ENCODE measurements at places on chromosomes 7 and 10. TPM values are rescaled to one million over a fixed set of nuclear protein-coding genes. Genes with fewer than 3 reads are reported as not detected.

DNA sequence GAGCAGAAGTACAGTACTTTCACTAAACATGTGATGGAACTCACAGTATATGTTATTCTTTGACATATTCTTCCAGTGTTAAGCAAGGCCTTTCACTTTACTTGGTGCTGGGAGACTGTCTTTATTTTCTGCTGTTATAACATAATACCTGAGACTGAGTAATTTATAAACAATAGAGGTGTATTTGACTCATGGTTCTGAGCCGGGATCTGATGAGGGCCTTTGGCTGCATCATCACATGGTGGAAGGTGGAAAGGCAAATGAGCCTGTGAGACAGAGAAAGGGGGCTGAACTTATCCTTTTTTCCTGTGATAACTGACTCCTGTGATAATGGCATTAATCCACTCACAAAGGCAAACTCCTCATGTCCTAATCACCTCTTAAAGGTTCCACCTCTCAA is 1.4 kb downstream of the SUPV3L1 start:
- DNase-seq: no peak

DNA sequence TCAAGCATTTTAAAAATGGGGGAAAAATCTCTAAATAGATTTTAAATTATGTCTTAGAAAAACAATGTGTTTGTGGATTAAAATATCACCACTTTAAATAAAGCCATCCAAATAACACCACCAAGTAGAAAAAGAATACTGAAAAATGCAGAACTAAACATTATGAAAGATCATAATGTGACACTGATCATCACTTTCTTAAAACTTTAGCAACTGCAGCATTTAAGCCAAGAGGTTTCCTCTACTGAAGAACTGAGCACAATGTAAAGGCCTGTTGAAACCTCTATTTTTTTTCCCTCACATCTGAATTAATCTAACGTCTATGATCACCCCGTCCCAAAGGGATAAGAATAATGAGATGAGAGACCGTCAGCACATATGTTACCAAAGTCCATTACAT is 18.6 kb downstream of the MINDY3 start:
- DNase-seq: no peak

DNA sequence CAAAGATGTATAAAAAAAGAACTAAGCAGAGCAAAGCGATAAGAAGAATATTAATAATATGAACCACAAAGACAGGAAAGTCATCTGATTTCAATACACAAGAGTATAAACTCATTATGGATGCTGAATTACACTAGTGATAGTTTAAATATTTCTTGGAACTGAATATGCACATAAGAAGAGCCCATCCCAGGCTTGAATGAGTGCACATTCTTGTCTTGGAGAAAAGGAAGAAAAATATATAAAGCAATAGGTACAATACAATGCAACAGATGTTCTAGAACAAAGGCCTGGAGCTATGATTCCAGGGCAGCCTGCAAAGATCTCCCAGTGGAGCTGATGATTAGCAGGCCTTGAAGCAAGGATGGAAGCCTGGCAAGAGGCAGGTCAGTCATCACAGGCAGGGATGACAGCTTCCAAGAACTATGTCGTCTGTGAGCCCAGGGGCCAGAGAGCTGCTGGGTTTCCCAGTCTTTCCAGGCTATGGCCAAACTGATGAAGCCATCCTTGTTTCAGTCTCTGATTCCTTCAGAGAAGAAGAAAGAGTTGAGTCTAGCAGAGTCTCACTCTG is 277.6 kb downstream of the KCNMA1 start:
- no peak for DNase-seq

KCNH2 gene
- total RNA-seq: 6.2 TPM

CRYGN gene
- total RNA-seq: 0.50 TPM

WIPF3 gene
- 0.33 TPM for total RNA-seq

AFAP1L2 gene
- 0.77 TPM for total RNA-seq

NDUFB8 gene
- total RNA-seq: 167 TPM

DNA sequence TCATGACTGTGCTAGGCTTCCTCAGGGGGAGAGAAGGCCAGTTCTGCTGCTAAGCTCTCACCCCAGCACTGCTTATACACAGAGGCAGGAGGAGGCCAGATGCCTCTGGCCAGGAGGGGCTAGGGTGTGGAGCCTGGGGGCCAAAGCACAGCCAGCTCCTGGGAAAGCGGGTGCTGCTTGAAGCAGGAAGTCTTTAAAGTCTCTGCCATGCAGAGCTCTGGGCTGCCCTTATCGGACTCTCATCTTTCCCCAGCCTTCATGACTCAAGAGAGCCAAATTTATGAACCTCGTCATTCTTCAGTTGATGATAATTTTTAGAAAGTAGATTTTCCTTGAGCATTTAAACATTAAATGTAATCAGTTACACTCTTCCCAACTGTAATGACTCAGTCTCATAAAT is 11.2 kb upstream of the TSPAN14 start:
- DNase-seq: no peak

- DNase-seq: no peak
Observed at GRCh38 chr10:108598320-108598695, 1325.0 kb downstream of the XPNPEP1 start.

- no peak for DNase-seq
Observed at GRCh38 chr7:103058122-103058521, 16.5 kb downstream of the FBXL13 start.

GRCh38 chr10:115706488-115707076 is 566.4 kb downstream of the GFRA1 start:
- DNase-seq: peak; percentile 20

GRCh38 chr7:77753173-77753572 is 45.1 kb downstream of the TMEM60 start:
- no peak for DNase-seq

MACC1 gene
- total RNA-seq: 0.26 TPM

DNA sequence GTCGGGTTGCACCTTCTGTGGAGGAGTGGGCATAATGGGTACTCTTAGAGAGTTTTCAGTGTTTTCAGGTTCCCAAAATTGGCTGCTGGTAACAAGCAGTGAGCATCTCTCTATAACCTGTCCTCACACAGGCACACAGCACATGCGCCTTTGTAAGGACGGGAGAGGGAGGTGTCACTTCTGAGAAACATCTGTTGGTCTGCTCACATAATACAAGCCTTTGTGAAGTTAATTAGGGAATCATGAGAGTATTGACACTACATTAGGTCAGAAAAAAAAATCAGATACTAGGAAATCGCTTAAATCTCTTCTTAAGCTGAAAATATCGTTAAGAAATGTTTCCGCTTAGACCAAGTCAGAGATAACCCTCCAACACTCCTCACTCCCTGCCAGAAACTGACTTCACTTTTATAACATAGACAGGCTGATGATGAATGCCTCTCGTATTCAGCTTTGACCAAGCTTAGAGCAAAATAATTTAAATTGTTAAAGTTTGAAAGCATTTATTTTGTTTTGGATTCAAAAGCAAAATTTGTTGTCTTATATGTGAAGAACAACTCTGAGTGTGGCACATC is 769.7 kb downstream of the TNS3 start:
- DNase-seq: peak; percentile 32

- no peak for DNase-seq
Observed at GRCh38 chr10:132646443-132647097, 109.0 kb downstream of the INPP5A start.

DNA sequence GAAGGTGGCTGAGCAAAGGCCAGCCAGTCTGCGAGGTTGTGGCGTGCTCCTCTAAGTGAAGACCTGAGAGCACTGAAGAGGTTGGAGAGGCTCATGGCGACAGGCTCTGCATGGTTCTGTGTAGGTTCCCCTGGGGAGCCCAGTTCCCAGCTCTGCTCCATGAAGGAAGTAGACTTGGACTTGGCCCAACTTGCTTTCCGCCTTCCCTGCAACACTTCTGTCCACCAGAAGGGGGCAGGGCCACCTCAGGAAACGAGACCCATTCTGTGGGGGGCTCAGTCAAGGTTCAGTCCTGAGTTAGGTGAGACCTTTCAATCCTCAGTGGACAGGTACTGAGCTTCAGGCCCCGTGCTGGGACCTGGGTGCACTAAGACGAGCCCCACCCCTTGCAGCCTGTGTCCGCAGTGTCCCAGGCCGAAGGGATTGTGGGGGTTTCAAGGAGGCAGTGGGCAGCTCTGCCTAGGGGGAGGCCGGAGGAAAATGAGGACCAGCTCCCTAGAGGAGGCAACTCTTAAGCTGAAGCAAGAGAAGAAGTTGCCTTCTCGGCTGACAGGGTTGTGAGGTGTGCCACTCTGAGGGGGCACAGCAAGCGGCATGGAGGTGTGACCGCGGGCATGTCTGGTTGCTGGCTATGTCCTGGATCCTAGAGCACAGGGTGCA is 15.0 kb upstream of the PCBD1 start:
- DNase-seq: peak; percentile 50

- DNase-seq: no peak
Observed at GRCh38 chr7:157126921-157127320, 11.8 kb upstream of the UBE3C start.

MLXIPL gene
- total RNA-seq: 0.51 TPM

DNA sequence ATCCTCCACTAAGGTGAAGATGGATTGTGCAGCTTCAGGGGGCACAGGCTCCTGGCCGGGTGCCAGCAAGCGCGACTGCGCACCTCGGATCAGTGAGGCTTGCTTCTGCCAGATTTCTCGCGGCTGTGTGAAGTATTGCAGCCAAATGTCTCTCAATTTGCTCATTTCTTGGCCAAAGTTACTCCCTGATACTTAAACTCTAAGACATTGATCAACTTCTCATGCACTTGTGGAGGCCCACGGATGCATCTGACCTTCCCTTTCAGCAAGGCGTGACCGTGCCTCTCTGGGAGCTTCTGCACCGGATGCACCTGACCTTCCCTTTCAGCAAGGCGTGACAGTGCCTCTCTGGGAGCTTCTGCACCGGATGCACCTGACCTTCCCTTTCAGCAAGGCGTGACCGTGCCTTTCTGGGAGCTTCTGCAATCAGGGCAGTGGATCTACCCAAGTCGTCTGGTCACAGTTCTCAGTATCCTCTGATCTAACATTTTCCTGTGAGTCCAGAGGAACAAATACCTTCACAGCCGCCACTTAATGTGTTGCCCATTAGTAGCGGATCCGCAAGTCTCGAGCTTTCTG is 248.3 kb downstream of the ADARB2 start:
- no peak for DNase-seq

PDE6C gene
- not detected for total RNA-seq

CDK14 gene
- total RNA-seq: 41.1 TPM

DNA sequence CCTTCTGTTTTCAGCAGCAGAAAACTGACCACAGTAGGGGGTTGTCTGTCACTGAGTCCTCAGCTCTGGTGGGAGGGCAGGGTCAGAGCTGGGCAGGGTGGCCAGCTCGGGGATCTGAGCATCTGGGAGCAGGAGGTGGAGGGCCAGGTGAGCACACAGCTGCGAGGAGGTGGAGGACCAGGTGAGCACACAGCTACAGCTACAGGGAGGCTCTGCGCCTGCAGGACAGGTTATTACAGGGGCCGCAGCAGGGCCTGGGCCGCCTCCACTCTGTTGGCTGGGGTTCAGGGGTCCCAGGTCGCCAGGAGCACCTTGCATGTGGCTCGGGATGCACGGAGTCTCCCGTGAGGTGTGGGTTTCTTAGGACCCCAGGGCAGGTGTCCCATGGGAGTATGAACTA is 52.4 kb upstream of the PRKAR1B start:
- no peak for DNase-seq

OR13A1 gene
- not detected for total RNA-seq

DNA sequence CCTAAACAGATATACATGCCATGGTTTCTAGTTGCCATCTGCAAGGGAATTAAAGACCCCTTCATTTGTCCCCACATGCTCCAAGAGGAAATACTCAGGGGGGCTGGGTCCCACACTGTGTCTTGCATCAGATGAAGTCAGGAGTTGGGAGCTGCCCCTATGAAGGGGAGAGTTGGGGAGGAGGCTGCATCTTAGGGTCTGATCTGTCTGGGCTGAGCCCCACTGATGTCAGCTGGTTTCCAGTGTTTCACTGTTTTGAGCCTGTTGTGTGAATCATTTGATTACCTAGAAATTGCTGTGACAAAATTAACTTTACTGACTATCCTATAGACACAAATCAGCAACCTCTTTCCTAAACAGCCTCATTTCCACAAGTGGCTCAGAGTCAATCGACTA is 4.9 kb upstream of the ADCY1 start:
- no peak for DNase-seq

GRCh38 chr7:74173074-74173473 is 1.1 kb upstream of the EIF4H start:
- DNase-seq: no peak

DNA sequence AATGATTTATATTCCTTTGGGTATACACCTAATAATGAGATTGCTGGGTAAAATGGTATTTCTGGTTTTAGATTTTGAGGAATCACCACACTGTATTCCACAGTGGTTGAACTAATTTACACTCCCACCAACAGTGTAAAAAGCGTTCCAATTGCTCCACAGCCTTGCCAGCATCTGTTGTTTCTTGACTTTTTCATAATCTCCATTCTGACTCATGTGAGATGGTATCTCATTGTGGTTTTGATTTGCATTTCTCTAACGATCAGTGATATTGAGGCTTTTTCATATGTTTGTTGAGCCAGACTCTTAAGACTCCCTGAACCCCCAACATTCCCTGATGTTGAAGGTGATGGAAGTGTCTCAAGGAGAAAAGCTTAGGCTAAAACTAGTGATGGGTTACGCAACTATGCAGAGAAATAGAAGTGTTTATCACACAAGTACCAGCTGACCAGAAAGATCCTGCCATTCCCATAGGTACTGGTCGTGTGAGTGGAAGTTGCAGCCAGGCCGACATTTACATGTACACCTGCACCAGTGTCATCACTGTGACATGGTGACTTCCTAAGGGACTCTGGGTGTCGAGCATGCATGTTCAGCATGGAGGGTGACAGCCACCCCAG is 711.2 kb upstream of the NRP1 start:
- peak; percentile 82 for DNase-seq

DNA sequence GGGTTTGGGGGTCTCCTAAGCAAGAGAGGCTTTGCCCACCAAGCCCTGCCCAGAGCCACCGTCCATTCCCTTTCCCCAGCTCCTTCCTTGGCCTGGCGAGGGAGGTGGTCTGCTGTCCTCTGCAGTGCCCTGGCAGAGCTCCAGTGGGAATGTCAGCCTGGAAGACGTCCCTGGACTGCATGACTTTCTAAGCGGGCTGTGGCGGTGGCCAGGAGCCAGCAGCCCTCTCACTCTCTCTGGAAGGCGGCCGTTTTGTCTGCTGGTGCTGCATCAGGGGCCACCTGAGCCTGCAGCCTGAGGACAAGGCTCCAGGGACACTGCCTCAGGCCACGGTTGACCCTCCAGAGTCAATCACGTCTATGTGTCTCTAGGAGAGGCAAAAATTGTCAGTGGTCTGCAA is 271.0 kb downstream of the SKAP2 start:
- no peak for DNase-seq

ASIC3 gene
- 0.17 TPM for total RNA-seq

- no peak for DNase-seq
Observed at GRCh38 chr10:122554131-122555036, 6.2 kb upstream of the DMBT1 start.

TYW1B gene
- total RNA-seq: 6.1 TPM

OPN1SW gene
- not detected for total RNA-seq

SKIDA1 gene
- total RNA-seq: 0.51 TPM

DNA sequence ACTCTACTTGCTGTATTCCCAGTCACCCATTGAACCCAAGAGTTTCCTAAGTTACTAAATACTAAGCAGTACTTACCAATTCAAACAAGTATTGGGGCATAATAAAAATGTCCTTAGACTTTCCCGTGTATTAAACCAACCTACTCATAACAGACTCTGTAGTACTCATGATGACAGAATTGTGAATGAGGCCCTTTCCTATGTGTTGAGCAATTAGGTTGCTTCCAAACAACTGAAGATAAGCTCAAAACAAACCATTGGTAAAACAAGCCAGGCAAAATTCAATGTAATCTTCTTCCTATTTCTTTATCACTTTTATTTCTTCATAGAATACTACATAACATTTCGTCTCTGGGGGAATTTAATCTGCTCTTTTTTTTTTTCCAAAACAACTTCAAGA is 106.5 kb upstream of the ANK3 start:
- no peak for DNase-seq

GRCh38 chr7:143129051-143129450 is 2.8 kb upstream of the PIP start:
- no peak for DNase-seq
